Activated CD8-positive, alpha-beta T cell treated with anti-CD3 and anti-CD28 coated beads for 36 hours (primary cell): ENCODE measurements at places on chromosomes 11 and 22. TPM values are rescaled to one million over a fixed set of nuclear protein-coding genes. Genes with fewer than 3 reads are reported as not detected.

GRCh38 chr11:59180907-59181306, 9.0 kb downstream of the DTX4 start:
- no peaks in the 10 kb centered on the region for H3K4me1 ChIP-seq
- H3K27me3 ChIP-seq = no peaks in the 10 kb centered on the region
- DNase-seq = no peak
- H3K27ac ChIP-seq = no peak overlapping the region
- no peaks in the 10 kb centered on the region for H3K36me3 ChIP-seq

DNA sequence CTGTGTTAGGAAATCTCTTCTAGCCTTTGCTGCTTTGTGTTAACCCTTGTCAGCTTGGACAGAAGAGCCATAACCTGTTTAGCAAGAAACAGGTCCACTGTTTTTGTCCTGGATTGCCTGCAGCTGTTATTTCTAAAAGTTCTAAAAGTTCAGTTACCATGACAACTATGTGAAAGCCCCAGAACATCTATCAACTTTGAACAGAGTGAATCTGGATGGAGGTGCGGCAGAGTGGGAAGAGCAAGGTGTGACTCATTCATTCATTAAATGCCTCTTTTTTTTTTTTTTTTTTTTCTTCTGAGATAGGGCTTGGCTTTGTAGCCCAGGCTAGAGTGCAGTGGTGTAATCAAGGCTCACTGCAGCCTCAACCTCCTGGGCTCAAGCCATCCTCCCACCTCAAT, 50.5 kb downstream of the RBX1 start:
- H3K4me1 ChIP-seq = no peaks in the 10 kb centered on the region
- no peak overlapping the region for H3K27ac ChIP-seq
- H3K36me3 ChIP-seq = no peaks in the 10 kb centered on the region
- no peaks in the 10 kb centered on the region for H3K27me3 ChIP-seq
- no peak overlapping the region for H3K4me3 ChIP-seq

- H3K36me3 ChIP-seq = peaks cover 32% of the 10 kb centered on the region
- no peaks in the 10 kb centered on the region for H3K27me3 ChIP-seq
- H3K4me3 ChIP-seq = peak overlapping the region; percentile 97
- DNase-seq = no peak
Measured at GRCh38 chr11:46701078-46701654, 335 bp downstream of the ZNF408 start.

Gene KRTAP5-8
- not detected for total RNA-seq

Gene BCO2
- total RNA-seq = 0.97 TPM

DNA sequence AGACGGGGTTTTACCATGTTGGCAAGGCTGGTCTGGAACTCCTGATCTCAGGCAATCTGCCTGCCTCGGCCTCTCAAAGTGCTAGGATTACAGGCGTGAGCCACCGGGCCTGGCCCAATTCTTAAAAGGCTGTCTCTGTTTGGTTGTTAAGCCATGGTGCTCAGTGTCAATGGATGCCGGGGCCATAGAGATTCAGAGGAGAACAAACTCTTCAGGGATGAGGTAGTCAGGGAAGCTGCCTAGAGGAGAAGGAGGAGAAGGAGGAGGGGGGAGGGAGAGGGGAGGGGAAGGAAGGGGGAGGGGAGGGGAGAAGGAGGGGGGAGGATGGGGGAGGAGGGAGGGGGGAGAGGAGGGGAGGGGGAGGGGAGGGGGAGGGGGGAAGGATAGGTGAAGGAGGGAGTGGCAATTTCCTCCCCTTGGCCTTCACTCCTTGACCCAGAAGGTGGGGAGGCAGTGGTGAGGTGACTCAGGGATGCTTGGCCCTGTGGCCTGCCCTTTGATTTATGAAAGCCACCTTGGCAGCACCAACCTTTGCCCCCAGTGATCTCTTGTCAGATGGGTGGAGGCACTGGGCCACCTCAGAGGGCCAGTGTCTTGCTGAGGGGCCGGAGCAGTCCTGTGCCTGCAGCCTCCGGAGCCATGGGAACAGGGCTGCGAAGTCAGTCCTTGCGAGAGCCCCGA, at the start of gene C11orf86:
TSS of gene C11orf86 (plus strand) at position 581 of the 681 bp plus-strand sequence. CDS start at position 640, 59 bp downstream.
- no peak within 1 kb of the TSS for H3K4me3 ChIP-seq
- H3K27me3 ChIP-seq = peaks cover 5% of the 10 kb centered on the region
- DNase-seq = no peak
- H3K27ac ChIP-seq = no peak within 1 kb of the TSS
- peaks cover 8% of the 10 kb centered on the region for H3K4me1 ChIP-seq

GRCh38 chr11:69533296-69534165, 52.1 kb downstream of the LINC01488 start:
- H3K4me3 ChIP-seq = no peak overlapping the region
- H3K36me3 ChIP-seq = no peaks in the 10 kb centered on the region
- no peak overlapping the region for H3K27ac ChIP-seq
- H3K27me3 ChIP-seq = peaks cover 22% of the 10 kb centered on the region
- DNase-seq = no peak

Gene C11orf91
- not detected for total RNA-seq

DNA sequence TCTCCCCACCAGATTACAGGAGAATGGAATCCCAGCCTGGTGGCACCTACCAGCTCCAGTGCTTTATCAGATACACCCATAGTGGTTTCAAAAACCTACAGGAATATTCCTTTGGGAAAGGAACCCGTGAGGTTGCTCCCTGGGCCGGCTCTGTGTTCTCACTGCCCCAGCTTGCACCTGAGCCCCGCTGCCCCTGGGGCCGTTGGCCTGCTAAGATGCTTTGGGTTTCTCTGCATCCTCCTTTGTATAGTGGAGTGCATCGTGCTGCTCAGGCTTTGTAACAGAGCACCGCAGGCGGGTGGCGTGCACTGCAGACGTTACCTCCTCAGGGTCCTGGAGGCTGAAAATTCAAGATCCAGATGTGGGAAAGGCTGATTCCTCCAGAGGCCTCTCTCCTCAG, 414.1 kb downstream of the BRD1 start:
- H3K27me3 ChIP-seq = peaks cover 4% of the 10 kb centered on the region
- no peak overlapping the region for H3K27ac ChIP-seq
- no peak for DNase-seq
- H3K4me1 ChIP-seq = no peaks in the 10 kb centered on the region

- H3K36me3 ChIP-seq = no peaks in the 10 kb centered on the region
- DNase-seq = no peak
Measured at GRCh38 chr11:15144347-15144746, 29.6 kb downstream of the INSC start.

Gene RBMXL2
- not detected for total RNA-seq

Gene TYR
- not detected for total RNA-seq
